Activated B cell treated with CpG ODN at 0.5 μM for 24 hours (primary cell): ENCODE measurements at places on chromosomes 4 and X. TPM values are rescaled to one million over a fixed set of nuclear protein-coding genes. Genes with fewer than 3 reads are reported as not detected.

DNA sequence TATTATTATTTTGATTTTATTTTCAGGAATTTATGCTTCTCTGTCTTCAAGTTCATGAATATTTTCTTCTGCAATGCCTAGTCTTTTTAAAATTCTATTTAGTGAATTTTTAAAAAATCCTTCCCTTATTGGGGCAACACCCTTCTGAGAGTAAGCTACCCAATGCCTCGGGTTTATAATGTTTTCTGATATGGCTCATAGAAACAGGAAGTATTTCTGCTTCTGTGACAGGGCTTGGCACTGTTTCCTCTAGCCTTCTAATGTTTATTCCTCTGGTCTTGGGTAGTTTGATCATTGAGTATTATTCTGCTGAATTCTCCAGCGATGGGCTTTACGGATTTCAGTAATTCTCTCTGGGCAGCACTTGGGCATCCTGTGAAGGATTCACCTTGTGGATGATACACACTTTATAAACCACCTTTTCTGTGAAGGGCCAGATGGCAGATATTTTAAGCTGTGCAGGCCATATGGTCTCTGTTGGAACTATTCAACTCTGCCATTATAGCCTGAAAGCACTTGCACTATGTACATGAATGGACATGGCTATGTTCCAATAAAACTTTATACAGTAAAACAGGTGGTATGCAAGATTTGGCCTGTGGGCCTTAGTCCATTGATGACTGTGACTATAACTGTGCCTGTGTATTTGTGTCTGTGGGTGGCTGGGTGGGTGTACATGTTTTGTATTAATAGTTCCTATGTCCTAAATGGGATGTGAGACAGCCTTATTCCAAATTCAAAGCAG is 95.9 kb upstream of the FAT1 start:
- DNase-seq, result no peak

GRCh38 chrX:103276581-103277002 is at the start of gene TCEAL5:
TSS of gene TCEAL5 (minus strand) at chrX:103276750. CDS start at chrX:103274563, 2,187 bp downstream.
- DNase-seq, result no peak

Gene FABP2
- not detected in 2 replicates for total RNA-seq

Gene EDA2R
- total RNA-seq, result 0.15 and 0.27 TPM in 2 replicates

DNA sequence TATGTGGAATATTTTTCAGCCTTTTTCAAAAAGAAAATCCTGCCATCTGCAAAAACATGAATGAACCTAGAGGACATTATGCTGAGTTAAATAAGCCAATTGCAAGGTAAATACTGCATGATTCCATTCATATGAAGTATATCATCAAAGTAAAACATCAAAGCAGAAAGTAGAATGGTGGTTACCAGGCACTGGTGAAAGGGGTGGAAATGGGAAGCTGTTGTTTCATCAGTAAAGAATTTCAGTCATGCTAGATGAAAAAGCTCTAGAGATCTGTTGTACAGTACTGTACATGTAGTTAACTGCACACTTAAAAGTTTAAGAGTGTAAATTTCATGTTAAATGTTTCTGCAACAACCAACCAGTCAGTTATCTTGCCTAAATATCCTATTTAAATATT is 196.8 kb upstream of the ADGRL3 start:
- DNase-seq, result no peak

GRCh38 chr4:8777320-8778196 is 94.1 kb downstream of the HMX1 start:
- DNase-seq, result no peak

Gene CITED1
- not detected in 2 replicates for total RNA-seq

Gene NPNT
- not detected in 2 replicates for total RNA-seq

- no peak for DNase-seq
These were observed 99.0 kb upstream of the DUSP21 start for GRCh38 chrX:44744799-44745198.

- no peak for DNase-seq
These were observed 21.3 kb downstream of the MAEA start for GRCh38 chr4:1310796-1311631.
